ENCODE measurements at places on chromosomes 7 and 10.

DNA sequence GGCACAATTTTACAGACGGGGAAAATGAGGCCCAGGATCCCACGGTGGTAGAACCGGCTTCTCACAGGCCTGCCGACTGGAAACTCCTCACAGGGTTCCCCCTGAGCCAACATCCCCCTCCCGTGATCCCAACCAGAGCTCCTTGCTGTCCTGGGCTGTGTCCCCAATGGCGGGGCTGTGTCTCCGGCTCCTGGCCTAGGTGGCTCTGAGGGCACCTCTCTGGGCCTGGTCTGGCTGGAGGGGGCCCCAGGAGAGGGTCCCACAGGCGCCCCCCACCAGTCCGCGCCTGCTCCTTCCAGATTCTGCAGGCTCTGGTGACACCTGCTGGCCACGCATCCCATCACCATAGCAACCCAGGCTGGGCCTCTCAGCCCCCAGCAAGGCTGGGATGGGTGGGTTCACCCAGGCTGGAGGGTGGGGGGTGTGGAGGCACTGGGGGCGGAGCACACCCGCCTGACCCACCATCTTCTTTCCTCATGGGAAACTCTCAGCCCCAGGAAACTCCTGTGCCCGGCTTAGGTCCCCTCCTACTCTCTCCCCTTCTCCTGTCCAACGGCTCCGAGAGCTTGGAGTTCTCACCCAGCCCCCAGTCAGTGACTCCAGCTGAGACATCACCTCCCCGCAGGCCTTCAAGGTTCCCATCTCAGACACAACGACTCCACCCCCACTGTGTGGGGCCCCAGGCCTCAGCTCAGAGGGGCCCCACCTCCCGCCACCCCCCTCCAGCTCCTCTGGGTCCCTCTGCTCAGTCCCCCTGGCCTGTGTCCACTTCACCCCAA, 27.1 kb upstream of the TNRC18 start:
- DNase-seq: no peak

DNA sequence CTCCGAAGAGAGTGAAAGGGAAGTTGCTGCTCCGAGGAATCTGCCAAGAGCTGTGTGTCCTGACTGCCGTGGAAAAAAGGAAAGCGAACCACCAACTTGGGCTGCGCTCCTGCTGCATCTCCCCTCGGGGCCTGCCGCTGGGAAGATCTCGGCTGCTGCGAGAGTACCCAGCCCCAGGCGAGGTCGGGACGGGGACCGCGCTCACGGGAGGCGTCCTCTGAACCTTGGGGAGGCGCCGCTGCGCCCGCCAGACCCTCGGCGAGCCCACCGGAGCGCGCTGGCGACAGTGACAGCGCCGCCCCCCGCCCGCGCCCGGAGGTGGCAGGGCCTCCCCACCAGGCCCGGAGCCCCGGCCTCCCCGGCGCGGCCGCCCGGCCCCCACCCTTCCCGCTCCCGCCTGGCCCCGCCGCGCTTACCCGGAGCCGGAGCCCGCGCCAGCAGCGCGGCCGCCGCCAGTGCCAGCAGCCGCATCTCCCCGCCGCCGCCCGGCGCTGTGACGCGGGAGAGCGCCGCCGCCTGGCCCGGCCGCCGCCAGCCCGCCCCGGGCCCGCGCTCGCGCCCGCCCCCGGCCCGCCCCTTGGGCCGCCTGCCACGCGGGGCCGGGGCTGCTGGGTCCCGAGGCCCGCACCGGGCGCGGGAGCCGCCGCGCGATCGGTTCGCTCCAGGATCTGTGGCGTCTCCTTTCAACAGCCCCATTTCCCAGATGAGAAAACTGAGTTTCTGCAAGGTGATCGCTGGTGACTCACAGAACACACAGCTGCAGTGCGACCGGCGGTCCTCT, at the start of gene VSTM4:
VSTM4 (minus strand) TSS at position 508 of the 781 bp plus-strand sequence; CDS start at position 471, 37 bp downstream.
- DNase-seq: no peak

- DNase-seq: no peak
Observed at GRCh38 chr10:12705943-12706342, 295.6 kb downstream of the CCDC3 start.

DNA sequence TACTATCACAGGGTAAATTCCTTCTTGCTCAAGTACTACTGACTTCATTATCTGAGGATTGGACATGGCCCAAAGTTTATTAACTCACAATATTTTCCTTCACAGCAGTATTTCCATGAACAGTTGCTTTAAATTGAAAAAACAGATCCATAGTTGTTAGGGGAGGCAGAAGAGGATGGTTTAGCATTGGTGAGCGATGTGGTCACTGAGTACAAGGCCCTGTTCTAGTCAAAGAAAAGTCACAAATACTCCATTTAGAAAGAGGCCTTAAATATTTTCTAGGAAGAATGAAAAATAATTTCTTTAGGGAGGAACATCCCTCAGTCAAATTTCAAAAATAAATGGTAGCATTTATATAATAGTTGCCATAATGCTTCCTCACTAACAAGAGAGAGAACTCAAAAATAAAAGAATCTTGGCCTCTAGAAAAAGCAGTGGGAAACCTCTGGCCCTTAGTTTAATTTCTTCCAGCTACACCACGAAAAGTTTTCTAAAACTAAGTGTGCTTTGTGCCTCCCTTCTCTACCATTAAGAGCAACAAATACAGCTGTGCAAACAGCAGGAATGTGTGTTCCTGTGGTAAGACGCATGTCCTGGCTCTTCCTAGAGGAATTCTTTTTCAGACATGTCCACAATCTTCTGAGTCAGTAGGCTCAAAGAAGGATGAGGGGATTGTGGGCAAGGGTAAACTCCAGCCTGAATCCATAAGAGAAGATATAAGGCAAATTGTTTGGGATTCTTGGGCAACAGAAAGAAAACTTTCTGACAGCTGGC, 105.7 kb downstream of the HOXA1 start:
- no peak for DNase-seq

DNA sequence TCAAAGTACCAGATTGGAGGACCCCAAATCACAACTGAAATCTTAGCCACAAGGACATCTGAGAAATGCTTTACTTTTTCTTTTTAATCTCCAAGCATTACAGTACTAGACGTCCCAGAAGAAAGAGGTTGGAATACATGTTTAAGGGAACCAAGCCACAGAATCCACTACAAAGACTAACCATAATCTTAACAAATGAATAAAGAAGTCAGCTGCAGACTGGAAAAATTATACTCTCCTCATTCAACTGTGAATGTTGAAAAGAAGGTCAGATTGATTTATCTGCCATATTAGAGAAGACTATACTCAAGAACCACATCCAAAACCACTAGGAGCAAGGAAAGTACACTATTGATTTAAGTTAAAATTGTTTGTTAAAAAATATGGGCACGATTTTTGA, 102.1 kb upstream of the ABCB5 start:
- DNase-seq: no peak

DNA sequence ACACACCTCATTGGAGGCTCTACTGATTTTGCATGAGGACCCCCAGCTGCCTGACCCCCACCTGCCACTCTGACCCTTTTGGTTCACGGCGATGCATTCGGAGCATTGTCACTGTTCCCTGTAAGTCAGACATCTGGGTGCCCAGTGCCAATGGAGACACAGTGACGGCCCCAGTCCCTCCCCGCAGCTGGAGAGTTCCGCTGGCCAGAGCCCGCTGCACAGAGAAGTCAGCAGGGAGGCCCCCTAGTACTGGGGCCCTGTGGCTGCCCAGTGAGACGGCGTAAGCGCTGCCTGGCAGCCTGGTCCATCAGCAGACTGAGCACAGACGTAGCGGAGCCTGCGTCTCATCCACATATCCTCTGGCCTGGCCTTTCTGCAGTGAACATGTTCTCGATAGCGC, 77.5 kb downstream of the NKX6-2 start:
- DNase-seq: no peak

DNA sequence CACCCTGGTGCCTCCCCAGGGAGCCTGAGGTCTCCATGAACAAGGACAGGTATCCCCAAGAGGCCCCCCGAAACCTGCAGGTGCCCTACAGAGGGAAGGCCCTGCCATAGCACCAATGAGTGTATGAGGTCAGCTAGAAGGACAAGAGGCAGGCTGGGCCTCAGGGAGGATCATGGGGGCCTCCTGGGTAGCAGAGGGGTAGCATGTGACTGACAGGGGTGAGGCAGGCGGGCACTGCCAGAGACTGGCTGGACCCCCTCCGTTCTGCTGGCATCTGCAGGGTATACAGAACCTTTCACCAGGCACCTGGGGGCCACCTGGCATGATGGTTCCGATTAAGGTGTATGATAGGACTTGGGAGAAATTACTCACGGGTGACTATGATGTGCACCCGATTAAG, 79.2 kb upstream of the KCTD7 start:
- DNase-seq: no peak

GRCh38 chr7:21149809-21150208, 278.1 kb upstream of the SP4 start:
- DNase-seq: no peak

DNA sequence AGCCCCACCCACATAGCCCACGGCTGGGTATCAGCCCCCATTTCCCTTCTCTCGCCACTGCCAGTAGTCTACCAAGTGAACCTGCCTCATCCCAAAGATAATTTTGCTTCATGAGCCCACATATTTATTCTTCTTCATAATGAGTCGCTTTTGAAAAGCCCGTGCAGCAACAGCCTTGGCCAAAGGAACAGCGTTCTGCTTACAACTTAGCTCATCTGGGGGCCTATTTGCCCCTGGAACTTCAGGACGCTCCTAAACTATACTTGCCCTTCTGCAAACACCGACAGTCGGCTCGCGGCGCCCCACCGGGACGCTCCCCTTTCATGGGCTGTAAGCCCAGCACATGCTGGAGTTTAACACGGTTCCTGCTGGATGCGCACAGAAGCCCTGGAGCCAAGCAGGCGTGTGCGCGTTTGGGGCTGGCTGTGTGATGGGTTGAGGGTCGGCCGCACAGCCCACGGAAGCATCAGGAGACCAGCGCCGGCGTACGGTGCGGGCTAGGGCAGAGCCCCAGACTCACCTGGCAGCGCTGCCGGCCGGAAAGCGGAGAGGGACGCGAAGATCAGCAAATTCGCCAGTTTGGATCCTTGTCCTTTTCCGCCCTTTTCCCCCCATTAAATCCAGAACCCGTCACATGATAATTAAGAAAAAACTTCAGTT, 370 bp downstream of the TMEM60 start:
- DNase-seq: no peak

- no peak for DNase-seq
Observed at GRCh38 chr10:103896225-103896624, 21.8 kb downstream of the STN1 start.

- no peak for DNase-seq
Observed at GRCh38 chr7:27345164-27345887, 102.7 kb downstream of the EVX1 start.

DNA sequence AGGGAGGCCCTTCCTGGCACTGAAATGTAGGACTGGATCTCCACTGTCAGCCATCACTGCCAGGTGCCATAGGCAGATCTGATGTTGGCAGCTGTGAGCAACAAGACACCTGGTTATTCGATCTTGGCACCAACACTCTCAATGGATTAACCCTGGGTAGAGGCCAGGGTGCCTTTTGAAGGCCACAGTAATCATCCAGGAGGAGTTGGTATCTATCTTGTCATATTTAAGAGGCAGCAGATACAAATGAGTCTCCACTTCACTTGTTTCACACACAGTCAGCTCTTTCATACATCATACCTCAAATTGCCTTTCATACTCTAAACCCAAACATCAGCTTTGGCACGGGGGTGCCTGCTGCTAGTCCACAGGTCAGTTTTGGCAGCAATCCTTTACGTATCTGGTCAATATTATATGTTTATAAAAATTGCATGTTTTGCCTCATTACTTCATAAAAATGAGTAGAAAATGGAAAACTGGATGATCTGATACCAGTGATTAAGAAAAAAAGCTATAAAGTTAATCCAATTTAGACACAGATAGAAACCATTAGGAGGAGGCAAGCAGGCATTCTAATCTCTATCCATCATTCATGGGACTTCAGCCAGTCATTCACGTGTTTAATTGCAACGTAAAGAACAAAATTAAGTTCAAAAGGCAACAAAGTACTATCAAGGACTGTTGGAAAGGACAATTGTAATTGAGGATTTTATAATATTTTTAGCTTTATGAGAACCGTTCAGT, 12.7 kb upstream of the CACUL1 start:
- DNase-seq: no peak

GRCh38 chr7:84700563-84701370, 486.1 kb downstream of the SEMA3D start:
- no peak for DNase-seq

GRCh38 chr7:81526971-81527370, 242.9 kb downstream of the HGF start:
- DNase-seq: no peak

GRCh38 chr7:55097100-55097499, 78.3 kb downstream of the EGFR start:
- DNase-seq: no peak

DNA sequence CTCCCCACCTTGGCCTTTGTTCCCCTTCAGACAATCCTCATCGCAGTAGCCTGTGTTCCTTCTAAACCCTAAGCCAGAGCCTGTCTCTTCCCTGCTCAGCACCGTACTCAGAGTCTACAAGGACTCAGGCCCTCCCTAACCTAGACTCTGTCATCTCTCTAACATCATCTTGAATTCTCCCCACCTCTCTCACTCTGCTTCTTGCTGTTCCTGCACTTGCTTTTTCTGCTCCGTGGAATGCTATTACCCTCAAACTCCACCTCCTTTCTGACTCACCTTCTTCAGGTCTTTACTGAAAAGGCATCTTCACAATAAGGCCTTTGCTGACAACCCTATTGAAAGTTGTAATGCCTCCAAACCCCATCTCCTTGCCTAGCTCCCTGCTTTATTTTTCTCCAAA, 141.0 kb downstream of the DKK1 start:
- DNase-seq: no peak

DNA sequence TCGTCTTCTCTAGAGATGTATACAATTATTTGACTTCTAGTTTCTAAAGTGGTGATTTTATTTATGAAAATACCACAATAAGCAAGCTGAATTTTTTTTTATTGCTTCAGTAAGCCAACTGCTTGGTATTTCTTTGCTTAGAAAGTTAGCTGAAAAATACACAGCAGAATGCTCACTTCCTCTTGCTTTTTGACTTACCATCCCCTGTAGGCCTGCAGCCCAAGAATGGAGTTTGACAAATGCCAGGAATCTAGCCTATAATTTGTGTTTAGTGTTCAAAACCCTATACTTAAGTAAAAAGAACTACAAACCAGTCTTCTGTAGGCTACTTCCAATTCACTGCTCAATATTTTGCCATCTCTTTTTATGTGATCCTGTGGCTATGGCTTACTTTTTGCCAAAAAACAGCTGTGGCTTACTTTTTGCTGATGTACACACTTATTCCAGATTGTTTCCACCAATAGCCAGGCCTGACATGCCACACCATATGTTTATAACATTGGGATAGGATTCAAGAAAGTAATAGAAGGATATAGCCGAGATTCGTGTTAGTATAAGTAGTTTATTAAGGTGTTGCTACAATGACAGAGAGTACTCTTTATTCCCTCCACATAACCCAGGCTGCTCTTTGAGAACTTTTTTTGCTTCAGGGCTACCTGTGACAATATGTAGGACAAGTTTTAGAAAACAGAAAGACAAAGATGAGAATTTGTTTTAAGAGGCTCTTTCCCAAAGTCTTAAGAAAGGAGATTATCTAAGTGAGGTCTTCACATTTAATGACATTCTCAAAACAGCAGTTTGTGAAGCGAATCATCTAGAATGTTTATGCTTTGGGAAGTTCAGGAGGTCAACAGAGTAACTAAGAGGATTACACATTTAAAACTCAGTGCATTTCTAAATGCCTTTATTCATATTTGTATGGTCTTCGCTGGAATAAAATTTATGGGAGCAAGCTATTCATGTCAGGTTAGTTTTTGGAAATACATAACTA, 263.9 kb upstream of the FZD1 start:
- no peak for DNase-seq

GRCh38 chr7:72386118-72386517, 26.0 kb downstream of the CALN1 start:
- no peak for DNase-seq

Measured in GM12878 (cell line).